ENCODE measurements at places on chromosomes 6 and 20.

- no peak for DNase-seq
These were observed 23.1 kb downstream of the ACOT13 start for GRCh38 chr6:24689964-24690363.

DNA sequence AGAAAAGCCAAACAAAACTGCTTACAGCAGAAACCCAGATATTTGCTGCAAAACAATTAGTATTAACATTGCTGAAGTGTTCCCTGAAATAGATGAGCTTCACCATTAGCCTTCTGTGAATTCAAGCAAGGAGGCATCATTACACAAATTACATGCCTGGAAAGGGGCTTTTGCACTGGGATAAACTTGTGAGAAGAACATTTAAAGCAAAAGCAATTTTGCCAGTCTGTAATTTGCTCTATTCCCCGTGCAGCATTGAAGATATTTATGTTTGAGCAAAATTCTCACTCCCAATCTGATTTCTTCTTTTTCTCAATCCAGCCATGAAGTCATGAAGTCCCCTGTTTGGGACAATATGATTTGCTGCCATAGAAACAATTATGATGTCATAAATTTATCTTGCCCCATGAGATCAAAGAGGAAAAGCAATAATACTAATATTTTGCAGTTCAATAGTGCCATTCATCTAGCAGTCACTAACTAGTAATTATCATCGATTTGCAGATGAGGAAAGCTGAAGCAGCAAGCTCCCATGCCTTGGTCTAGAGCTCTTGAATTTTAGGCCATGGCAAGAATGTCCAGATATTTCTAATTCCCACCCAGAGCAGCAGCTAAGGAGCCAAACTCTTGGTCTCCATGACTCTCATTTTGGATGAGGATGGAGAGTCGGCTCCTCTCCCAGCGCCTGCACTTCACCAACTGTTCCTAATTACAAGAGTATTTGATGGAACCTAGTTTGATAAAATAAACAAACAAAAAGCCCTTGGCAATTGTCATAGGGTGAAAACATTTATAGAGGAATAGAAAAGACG is 49.5 kb upstream of the CCN6 start:
- peak; percentile 79 for DNase-seq

DNA sequence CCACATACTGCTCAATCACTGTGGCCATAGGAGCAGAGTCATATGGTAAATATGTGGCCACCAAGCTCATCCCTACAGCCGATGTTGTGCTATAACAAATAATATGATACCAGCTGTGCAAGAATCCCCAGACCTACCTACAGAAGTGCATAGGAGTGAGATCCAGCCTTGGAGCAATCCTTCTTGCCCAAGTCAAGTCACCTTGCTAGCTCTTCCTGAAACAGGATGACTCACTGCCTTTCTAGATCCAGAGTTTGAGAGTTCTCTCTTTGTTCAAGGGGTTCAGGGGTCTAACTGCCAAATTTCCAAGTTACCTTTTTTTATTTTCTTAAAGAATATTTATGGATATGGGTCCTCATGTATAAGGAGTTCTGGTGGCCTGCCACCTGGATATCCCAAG is 195.7 kb upstream of the MAN1A1 start:
- DNase-seq, result no peak

- DNase-seq, result no peak
These were observed 147.2 kb downstream of the CFAP61 start for GRCh38 chr20:20199361-20200160.

GRCh38 chr6:1737463-1738311 is 128.0 kb downstream of the FOXC1 start:
- no peak for DNase-seq

DNA sequence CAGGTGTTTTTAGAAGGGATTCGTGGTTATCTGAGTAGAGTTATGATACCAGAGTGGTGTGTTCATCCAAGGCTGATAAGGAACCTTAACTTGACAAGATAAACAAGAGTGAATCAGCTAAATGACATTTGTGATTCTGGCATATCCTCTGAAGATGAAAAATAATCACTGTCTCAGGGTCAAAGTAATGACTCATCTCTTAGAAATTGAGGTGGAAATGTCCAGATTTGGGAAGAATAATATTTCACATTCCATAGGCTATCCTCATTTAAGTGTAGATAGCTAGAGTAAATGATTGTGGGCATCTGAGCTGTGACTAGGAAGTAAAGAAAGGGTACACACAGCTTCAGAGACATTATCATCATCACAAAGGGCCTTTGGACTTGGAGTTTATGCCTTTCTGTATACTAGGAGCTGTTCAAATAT is 255.7 kb downstream of the GJA1 start:
- no peak for DNase-seq

- no peak for DNase-seq
These were observed 23.0 kb downstream of the CEBPB start for GRCh38 chr20:50213531-50214106.

DNA sequence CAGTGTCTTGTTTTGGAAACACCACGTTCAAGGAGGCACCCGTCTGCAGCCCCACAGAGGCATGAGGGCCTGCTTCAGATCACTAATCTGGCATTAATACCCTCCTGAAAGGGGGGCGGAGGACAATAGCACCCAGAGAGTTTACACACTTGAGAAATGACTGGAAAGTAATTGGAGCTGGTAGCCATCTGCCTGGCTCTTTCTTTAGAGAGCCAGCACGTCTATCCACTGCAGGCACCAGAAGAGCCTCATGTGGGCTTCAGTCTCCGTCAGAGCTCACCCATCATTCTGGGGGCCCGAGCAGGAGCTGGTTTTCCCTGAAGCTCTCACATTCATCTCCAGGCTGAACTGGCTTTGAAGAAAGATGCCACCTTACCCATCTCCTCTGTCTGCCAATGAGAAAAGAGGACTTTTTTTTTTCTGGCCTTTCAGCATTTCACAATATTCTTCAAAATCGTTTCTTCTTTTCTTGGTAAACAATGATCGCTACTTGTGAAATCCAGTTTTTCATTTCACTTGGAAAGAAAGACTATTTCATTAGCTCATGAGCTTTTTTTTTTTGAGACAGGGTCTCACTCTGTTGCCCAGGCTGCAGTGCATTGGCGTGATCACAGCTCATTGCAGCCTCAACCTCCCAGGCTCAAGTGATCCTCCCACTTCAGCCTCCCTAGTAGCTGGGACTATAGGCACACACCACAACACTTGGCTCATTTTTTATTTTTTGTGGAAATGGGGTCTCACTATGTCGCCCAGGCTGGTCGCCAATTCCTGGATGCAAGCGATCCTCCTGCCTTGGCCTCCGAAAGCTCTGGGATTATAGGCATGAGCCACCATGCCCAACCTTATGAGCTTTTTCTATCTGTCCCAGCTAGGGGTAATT is 124.7 kb upstream of the ZNF217 start:
- DNase-seq, result no peak

GRCh38 chr20:58810879-58811250 is 39.8 kb downstream of the GNAS-AS1 start:
- no peak for DNase-seq

- no peak for DNase-seq
These were observed 5.4 kb upstream of the ZBTB12 start for GRCh38 chr6:31907158-31907813.

DNA sequence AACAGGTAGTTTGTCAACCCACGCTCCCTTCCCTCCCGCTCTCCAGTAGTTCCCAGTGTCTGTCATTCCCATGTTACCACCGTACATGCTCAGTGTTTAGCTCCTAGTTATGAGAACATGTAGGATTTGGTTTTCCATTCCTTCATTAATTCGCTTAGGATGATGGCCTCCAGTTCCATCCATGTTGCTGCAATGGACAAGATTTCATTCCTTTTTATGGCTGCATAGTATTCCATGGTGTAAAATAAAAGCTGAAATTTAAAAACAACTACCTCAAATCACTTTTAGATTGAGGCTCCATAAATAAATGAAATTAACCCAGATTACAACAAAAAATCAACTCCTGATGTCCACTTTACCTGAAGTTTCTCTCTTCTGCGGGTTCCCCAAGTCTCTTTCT is 190.6 kb downstream of the ZNF217 start:
- no peak for DNase-seq

DNA sequence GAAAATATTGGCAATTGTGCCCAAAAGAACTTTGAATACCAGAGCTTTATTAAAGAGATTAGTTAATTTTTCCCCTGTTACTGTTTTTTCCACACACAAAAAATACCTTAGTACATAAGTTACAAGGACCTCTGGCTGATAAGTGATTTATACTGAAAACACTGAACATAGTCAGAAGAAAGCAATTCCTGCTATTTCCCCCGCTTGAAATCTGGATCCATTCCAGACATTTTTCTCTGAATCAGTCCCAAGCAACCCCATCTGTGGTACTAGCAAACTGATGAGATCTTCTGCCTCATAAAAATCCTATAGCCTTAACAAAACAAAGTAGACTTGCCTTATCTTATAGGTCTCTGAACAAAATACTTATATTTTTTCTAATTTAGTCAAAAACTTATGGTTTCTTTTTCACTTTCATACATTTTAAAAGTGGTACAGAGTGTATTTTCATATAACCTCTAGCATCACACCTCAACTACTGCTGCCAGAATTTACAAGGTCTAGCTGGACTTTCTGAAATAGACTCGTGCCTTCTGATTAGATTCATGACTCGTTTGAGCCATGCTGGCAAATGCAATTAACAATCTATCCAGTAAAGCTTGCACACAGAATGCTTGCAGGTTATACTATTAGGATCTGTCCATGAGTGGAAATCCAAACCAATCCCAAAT is 111.9 kb downstream of the TBX18 start:
- no peak for DNase-seq

DNA sequence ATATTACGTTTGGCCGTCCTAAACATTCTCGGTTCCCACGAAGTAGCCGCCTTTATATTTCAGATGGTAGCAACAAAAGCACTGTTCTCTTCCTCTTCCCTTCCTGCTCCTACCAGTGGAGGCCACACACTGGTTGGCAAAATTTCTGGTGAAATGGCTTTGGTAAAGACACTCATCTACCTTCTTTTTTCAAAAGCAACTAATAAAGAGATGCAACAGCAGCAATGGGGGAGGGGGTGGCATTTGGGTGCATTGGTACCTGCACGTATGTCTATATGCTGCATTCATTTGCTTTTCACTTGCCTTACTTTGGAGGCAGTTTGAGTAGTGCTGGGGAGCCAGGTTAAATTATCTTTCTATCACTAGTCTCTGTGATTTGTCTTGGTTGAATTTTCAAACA is 6.0 kb downstream of the POU3F2 start:
- DNase-seq, result no peak

DNA sequence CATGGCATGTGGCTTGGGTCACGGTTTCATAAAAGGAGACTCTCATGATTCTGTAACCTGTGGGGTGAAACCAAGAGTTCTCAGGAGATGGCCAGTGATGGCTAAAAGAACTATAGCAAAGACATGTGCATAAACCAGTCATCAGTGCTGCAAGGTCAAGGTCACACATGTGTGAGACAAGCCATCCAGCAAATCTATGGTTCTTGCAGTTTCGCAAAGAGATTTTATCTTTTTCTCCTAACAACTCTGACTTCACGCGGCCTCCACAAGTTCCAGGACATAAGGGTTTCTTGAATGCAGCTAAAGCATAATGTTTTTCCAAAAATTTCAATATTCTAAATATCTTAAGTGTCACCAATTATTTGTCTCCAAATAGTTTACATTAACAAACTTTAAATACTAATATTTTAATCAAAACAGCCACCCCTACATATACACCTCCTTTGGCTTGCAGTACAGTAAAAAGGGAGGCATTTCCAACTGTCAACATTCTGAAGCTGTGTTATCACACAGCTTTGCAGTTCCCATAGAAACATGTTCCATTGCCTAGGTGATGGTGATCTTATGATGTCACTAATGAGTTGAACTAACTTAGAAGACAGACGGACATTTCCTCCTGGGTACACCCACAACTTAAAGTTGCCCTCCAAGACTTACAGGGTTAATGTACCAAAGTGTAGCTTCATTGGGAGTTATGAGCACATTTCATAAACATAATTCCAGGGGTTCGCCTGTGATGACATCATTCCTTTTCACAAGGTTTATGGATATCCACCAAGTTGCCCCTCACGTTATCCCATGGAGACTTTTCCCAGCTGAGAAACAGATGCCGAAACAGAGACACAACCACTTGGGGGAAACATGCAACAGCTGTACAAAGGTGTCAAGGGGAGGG is 250.9 kb upstream of the PDE10A start:
- no peak for DNase-seq

- DNase-seq, result no peak
These were observed 58.0 kb upstream of the MYO6 start for GRCh38 chr6:75691012-75691411.

DNA sequence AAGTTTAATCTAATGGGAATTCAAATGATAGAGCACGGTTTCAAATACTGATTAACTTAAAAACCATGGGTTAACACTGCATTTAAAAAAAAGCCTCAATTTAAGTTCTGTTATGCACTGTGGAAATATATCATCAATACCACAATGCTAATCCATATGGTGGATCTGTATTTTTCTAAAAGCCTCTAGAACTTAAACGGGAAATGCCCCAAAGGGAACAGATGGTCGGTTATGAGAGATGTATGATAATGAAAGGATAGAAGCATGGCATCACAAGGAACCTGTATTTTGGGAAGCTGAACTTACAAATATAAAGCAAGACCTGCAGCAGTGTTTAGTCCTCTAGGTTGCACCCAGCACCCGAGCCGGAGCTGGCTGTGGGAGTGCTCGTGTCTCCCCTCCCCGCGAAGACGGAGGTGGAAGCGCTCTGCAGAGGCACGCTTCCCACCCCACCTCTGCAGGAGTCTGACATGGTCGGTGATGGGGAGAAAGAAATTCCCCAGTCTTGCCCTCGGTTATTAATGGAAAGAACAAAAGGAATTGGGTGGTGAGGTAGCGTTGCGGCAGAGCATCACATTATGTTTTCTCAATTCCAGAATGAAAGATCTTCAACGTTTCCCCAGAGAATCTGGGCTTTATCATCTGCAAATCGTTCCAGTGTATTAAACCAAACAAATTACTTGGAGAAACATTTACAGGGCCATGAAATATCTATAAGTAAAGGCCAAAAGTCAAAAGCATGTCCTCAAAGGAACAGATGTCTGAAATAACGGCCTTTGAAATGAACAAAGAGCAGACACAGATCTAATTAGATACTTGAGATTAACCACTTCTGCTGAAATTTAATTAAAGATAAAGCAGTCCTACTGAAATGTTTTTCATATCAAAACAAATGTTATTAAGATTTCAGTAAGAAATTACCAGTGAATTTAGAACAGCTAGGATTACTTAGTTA is 103.1 kb upstream of the POPDC3 start:
- no peak for DNase-seq

- no peak for DNase-seq
These were observed 165.8 kb upstream of the SYNDIG1 start for GRCh38 chr20:24303393-24304170.

DNA sequence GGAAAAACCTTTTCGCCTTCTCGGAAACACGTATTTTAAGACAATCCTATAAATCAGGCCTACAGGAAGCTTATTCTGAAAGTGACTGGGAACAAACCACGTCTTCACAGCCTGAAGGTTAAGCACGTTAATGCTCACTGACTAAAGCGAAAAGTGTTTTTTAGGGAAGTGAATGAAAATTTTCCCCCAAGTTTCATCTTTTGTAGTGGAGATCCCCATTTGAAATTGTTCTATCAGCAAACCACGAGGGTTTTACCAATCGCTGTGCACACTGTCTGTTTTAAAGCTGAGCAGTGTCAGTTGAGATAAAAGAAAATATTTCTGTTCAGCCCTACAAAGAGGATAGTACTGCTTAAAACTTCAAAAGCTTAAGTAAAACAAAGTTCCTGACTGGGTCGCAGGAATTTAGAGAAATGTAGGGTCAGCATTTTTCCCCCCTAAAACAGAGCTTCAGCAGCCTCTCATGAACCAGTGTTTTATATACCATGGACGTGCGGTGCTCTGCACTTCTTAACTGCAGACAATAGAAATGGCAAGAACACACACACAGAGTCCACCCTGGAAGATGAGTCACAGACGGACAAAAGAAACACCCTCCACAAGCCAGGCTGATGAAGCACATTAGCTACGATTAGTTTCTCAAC is 34.9 kb downstream of the SLC22A23 start:
- no peak for DNase-seq

Measured in right cardiac atrium (tissue), 5 donors.